ENCODE measurements at places on chromosomes 4 and X.

DNA sequence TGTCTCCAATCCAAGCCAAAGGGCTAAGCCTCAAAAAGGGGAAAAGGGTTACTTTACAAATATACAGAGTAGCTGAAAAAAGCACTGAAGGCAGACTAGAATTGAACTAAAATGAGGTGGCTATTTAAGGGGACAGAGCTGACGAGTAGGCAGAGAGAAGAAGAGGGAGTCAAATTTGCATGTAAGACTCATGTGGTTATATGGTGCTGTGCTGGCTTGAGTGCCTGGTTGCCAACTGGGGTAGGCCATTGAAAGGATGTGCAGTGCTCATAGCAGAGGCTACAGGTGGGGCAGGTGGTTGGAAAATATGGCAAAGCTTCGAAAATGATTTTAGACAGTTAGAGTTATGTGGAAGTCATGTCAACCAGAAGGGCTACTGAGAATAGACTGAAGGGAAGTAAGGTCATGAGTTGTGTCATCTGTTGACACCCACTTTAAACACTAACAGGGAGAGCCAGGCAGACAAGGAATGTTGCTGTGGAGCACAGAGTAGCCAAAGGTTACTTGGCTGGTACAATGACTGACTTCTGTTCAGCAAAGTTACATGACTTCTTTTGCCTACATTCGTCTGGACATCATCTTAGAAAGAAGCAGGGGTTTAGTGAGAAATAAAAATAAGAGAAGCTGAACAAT lies 1210.4 kb downstream of the ADGRL3 start:
- no peak for DNase-seq

GRCh38 chr4:84875636-84876371 lies 90.7 kb downstream of the WDFY3 start:
- DNase-seq, result no peak

GRCh38 chr4:7020290-7020689 lies 22.9 kb upstream of the TADA2B start:
- DNase-seq, result no peak

- DNase-seq, result no peak
These were observed 91.0 kb downstream of the DHRSX start for GRCh38 chrX:2409796-2410195.

DNA sequence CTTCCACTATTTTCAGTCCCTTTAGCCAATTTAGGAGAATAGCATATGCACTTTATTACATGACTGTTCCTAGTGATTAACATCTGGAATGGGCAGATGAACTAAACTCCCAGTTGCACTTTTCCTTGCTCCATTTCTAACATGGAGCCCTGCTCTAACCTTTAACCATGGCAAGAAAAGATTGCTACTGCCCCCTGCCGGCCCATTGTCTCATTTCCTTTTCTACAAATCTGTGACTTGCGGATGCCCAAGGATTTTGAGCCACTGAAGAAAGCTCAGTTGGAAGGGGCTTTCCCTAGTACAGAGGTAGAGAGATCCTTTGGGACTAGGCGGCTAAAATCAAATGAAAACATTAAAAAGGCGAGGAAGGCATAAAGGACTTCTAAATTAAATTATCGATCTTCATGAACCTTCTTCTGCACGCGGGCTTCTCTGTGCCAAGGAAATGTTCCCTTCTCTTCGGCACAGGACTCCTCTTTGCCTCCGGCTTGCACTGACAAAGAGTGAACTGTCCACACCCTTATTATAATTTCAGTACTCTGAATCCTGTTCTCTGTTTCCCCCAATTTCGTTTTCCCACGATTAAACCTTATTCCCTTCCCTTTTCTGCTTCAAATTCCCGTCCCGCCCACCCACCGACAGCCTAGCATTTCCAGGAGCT lies 577 bp upstream of the GLRA2 start:
- DNase-seq, result peak; percentile 16

GRCh38 chr4:43362875-43363636 lies 470.5 kb downstream of the GRXCR1 start:
- DNase-seq, result no peak

GRCh38 chr4:26609868-26610267 lies 26.0 kb downstream of the TBC1D19 start:
- no peak for DNase-seq

GRCh38 chr4:102168580-102168979 lies 176.7 kb downstream of the SLC39A8 start:
- DNase-seq, result no peak

DNA sequence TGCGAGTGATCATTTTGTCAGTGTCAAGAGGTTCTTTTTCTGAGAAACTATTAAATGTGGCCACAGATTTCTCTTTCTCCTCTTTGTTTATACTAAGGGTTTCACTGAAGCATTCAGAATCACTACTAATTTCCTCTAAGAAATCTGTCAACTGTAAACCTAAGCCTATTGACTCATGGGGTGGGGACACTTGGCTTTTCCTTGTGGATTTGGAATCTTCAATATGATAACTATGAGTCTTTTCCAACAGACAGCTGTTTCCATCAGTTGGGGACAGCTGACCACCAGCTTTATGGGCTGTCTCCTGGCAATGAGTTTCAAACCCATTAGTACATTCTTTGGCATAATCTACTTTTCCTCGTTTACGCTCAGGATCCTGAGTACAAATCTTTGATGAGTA lies 13.8 kb downstream of the PGRMC1 start:
- DNase-seq, result no peak

GRCh38 chr4:9943761-9944160 lies 77.5 kb downstream of the SLC2A9 start:
- no peak for DNase-seq

DNA sequence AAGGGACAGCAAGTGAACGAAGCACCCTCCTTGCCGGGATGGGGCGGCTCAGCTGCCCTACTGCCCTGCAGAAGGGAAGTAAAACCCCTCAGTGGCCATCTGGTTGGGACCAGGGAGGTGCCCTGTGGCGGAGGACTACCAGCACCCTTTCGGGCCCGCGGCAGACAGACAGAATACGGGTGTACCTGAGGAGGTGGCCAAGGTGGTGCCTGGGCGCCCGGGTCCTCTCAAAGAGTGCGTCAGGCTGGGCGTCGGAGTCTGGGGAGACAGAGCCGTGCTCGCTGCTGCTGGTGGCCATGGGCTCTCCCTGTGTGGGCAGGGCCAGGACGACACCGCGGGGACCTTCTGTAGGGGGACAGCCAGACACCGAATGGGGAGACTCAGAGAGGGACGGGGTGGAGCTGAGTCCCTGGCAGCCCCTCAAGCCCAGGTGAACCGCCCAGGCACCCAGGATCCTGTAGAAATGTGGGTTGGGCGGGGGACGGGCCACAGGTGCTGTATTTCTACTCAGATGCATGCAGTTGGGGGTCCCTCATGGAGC lies 29.7 kb downstream of the PDHA1 start:
- no peak for DNase-seq

DNA sequence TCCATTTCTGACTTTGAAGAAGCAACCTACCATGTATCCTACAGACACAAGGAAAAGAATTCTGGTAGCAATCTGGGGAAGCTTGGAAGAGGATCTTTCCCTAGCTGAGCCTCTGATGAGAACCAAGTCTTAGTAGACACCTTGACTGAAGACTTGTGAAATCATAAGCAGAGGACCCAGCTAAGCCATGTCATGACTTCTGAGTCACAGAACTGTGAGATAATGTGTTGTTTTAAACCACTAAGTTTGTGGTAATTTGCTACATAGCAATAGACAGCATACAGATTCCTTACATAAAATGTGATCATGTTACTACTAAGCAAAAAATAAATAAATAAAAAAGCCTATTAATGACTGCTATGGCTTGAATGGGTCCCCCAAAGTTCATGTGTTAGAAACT lies 71.3 kb upstream of the ANKRD50 start:
- DNase-seq, result no peak

- no peak for DNase-seq
These were observed at the start of gene TCEAL9 for GRCh38 chrX:103356130-103356798. Gene TCEAL9 (plus strand): TSS chrX:103356506. CDS start chrX:103357685, 1,179 bp downstream.

GRCh38 chr4:109191216-109191615 lies 111.2 kb downstream of the COL25A1 start:
- no peak for DNase-seq

GRCh38 chrX:100969408-100969807 lies at the start of gene ARL13A:
Gene ARL13A (plus strand): TSS chrX:100969708. CDS start chrX:100973690, 3,982 bp downstream.
- no peak for DNase-seq

DNA sequence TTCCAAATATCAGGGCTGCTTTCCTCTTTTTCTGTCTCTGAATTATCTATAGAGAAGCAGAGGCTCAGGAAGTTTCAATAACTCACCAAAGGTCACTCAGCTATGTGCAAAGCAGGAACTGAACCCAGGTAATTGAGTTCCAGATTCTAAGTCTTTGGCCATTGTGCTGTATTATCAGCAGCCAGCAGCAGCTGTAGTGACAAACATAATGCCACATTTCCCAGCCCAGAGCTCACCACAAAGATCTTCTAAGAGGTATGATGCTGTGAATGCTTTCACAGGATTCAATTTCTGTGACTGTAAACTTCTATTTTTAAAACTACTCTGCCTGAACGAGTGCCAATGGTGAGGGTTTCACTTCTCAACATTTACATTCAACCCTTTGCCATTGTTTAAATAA lies 56.4 kb downstream of the SPOCK3 start:
- no peak for DNase-seq

All from B cell (primary cell).